Cardiac atrium fibroblast (primary cell): ENCODE measurements at places on chromosomes 2 and 18. TPM values are rescaled to one million over a fixed set of nuclear protein-coding genes. Genes with fewer than 3 reads are reported as not detected.

Gene ANKRD53
- total RNA-seq, result under 0.01 TPM in 2 replicates

Gene COPS7B
- total RNA-seq, result 17.5 and 17.7 TPM in 2 replicates

Gene ATP6V1C2
- not detected in 2 replicates for total RNA-seq

Gene SLC4A5
- total RNA-seq, result under 0.01 and 0.16 TPM in 2 replicates

Gene IL1RL1
- total RNA-seq, result 25.8 and 85.2 TPM in 2 replicates

Gene IL1R2
- 4.9 and 6.9 TPM in 2 replicates for total RNA-seq

Gene MGAT5
- 25.8 and 62.7 TPM in 2 replicates for total RNA-seq

Gene RAPGEF4
- total RNA-seq, result 11.0 and 20.6 TPM in 2 replicates

Gene AQP4
- total RNA-seq, result not detected in 2 replicates

Gene TEKT4
- not detected in 2 replicates for total RNA-seq
